ENCODE measurements at places on chromosomes 1 and 21.

DNA sequence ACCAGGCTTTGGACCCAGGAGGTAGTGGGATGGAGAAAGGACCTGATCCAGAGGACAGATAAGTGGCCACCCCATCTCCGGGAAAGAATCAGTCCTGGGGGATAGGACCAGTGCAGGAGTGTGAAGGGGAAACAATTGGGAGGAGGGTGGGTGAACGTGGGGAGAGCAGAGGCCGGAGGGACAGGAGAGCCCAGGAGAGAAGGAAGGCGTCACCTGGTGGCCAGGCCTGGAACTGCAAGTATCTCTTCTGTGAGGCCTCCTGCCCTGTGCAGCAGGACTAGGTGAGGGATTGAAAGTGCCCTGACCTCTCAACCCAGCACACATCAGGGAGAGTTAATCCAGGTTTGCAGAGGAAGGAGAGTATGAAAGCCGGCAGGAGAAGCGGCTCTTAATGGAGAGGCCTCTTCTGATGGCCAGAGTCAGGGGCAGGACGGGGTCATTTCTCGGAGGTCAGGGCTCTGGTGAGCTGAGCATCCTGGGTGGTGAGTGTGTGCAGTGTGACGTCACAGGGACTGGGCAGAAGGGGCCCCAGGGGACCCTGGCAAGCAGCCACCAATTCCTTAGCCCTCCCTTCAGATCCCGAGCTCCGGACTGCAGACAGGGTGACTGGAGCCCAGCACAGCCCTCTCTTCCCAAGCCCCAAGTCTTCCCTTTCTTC is 9.2 kb upstream of the LAD1 start:
- DNase-seq: peak; percentile 93

- no peak for DNase-seq
Observed at GRCh38 chr1:10106241-10106640, 73.5 kb downstream of the UBE4B start.

DNA sequence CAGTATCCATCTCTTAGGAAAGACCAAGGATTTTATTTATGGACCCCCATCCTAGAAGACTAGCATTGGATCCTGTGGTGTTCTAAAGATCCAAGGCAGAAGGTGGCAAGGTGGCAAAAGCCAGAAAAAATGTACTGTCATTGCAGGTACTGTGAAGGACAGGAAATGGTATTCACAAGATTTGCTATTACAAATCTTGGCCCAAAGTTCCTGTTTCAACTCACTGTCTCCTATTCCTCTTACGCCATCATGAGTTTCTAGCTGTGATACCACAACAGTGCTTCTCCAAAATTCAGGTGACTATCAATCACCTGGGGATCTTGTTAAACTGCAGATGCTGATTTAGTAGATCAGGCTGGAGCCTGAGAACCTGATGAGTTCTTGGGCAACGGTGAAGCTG is 21.4 kb downstream of the ACP6 start:
- DNase-seq: no peak

DNA sequence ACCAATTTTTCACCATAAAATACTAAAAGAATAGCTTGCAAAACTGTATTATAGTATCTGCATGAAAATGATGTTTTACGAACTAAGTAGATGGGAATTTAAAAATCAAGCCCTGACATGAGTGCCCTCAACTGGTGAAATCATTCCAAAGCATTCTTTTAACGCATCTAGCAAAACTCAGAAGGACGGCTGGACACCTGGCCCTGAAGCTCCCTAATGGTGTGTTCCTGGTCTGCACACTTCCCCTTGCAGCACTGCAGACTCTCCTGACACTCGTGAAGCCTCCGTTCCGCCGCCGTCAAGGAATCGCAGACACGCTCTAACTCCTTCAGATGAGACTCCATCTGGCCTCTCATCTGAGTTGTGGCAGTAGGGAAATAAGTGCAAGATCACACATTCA is 39.9 kb downstream of the ODF2L start:
- DNase-seq: no peak

DNA sequence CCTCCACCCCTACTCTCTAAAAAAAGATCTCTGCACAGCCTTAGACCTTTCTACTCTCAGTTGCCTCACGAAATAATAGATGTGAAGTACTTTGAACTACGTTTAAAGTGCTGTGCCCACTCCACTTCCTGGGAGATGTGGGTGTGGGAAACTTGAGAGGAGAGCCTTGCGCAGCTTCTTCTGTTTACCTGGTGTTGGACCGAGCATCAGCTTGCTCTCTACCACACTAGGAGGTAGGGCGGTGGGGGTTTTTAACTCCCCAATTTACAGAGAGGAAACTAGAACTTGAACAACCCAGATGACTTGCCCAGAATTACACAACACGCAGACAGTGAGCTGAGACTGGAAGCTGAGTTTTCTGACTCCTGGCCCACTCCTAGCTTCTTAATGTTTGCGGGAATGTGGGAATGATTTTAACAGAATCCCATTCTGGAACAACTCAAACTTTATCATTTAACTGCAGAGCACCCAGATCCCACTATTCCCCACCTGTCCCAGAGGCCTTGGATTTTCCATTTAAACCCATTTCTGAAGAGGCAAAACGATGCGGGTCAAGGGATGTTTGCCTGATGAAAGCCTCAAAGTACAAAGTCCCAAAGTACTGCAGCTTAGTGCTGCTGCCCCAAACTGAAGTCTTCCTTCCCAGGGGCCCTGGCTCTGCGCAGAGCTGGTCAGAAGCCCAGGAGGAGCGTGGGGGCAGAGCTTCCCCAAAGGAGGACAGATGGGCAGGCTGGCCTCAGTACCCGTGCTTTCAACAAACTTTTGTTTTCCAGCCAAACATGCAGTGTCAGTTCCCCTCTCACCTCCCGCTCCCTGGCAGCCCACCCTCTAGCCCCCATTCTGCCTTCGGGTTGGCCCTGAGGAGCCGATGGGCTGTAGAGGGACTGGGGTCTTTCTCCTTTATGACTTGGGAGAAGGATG is 19.0 kb downstream of the BTG2 start:
- no peak for DNase-seq

- peak; percentile 28 for DNase-seq
Observed at GRCh38 chr1:39268112-39268581, 63.7 kb downstream of the MACF1 start.

DNA sequence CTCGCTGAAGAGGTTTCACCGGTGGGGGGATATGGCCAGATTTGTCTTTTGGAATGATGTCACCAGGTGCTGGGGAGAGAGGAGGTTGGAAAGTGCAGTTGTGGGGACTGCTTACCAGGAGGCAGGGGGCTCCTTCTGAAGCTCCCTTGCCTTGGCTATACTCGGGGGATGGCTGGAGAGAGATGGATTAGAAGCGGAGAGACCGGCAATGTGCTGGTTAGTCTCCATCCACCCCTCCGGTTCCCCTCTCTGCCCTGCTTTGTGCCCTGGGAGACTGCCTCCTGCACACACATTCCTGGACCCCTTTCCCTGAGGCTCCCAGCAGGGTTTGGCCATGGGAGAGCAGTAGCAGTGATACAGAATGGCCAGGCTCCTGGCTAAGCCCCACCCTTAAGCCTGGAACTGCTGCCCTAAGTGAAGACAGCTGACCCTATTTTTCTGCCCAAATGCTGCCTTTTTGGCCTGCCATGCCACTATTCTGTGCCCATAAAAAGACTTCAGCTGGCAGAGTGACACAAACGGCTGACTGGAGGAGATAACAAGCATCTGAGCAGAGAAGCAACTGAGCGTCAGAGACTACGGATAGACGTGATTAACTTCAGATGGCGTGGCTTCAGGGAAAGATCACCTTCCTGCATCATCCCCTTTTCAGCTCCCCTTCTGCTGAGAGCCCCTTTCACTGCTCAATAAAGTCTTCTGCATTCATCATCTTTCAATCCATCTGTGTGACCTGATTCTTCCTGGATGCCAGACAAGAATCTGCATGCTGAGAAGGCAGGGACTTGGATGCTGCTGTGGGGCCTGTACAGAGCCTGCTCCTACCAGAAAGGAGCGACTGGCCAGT is 14.5 kb upstream of the VPS13D start:
- no peak for DNase-seq

DNA sequence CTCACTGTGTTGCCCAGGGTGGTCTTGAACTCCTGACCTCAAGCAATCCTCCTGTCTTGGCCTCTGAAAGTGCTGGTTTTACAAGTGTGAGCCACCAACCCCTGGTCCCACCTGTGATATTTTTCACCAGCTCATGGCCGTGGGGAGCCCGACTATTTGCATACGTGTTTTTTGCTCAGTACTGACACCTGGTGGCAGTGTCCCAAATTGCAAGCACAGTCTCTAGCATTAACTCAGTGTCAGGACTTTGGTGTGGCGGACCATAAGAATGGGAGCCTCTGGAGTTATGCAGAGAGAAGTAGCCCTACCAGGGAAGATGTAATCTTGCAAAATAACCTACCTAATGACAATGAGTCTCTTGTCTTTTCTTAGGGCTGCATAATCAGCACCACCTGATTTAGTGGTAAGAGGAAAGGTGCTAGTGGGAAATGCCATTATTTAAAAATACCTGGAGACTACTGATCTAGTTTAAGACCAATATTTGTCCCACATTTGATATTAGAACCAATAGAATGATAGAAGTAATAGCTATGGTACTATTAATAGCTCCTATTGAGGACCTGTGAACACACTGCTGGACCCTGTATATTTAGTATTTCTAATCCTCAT is 305.4 kb downstream of the DISC1 start:
- DNase-seq: peak; percentile 68

DNA sequence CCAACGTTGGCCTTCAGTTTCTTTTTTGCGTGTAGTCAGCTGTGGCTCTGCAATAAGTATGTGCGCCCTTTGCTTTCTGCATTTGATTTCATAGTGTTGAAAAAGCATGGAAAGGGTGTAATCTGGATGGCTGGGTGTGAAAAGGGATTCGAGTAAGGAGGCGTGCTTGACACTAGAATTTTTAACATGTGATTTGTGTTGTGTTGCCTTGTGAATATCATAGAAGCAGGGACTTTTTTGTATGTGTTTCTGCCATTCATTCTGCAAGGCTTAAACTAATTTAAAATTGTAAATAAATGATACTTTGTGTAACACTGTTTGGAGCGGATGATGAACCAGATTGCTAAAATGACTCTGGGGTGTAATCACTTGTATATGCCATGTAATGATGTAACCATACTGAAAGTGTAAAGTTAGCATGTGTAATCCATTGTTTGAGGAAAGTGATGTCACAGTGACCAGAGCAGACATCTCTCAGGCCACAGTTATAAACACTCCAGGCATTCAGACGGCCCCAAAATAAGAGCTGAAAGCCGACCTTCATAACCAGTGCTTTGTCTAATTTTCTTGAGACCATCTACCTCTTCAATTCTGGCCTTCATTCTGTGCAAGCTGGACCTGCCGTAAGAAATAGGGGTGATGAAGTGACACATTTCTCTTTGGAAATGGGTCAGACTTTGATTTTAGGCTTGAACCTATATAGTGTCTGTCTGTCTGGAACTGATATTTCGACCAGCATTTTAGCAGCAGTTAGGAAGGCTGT is 618 bp downstream of the SH3BGR start:
- no peak for DNase-seq

DNA sequence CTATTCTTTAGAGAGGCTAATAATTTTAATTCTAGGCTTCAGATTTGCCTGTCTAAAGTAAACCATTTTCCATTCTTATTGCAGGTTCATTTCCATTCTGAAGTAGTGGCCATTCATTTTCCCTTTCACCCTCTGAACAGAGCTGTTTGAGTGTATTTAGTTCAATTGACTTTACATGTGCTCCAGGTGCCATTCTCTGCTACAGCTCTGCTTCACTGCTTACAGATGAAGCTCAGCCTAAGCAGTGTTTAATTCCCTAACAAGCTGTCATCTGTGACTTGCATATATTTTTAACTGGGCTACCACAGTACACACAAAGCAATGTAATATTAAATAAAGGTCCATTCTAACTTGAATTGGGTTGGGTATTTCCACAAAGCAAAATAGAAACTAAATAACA is 1031.6 kb downstream of the KCNT2 start:
- DNase-seq: no peak

GRCh38 chr21:46562964-46563607 is 41.8 kb downstream of the S100B start:
- peak; percentile 11 for DNase-seq

DNA sequence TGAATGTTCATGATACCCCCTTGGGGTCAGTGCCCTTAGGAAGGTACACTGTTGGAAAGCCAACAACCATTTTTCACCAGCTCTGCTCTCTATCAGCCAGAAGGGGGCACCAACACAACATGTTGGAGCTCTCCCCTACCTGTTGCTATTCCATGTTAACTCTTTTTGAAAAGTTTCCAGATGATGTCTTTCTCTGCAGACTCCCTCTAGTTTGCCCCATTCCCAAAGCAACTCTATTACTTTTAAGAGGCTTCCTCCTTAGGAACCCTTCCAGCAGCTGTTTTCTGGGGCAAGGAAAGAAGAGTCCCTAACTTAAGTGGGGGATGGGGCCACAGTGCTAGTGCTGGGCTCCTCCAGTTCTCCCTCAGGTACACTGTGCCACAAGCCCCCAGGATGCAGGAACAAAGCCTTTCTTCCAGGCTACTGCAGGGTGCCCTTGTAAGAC is 22.9 kb upstream of the NDC1 start:
- DNase-seq: peak; percentile 83

DNA sequence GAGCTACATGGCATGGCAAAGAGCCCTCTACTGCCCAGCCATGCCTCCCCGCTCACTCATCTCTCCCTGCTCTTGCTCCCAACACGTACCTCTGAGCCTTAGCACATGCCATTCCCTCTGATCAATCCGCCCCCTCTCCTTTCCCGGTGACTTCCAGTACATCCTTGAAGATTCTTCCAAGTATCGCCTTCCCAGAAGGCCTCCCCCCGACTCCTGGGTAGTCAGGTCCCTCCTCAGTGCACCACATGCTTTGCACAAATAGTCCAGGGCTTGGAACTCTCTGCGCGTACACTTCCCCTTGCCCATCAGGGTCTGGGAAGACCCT is 77.0 kb upstream of the IFFO2 start:
- DNase-seq: no peak

- DNase-seq: no peak
Observed at GRCh38 chr21:37375866-37376574, 9.4 kb downstream of the DYRK1A start.

DNA sequence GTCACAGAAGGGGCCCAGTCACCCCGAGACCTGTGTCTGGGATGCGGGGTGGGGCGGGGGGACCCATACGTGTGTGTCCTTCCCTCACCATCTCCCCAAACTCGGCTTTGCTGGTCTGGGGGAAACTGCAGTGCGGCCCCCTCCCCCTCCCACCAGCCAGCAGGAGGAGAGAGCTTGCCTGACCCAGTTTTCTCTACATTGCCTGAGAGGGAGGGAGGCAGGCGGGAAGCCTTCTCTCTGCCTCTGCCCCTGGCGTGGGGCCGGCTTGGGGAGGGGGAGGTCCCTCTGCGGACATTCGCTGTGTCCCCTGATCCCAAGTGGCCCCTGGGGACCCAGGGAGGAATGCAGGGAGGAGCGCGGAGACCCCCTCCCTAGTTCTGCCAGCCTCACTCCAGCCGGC is 3.9 kb downstream of the EPHA8 start:
- no peak for DNase-seq
